ENCODE measurements at places on chromosomes 3 and 15.

GRCh38 chr3:186360779-186361178 is 1.3 kb downstream of the DGKG start:
- DNase-seq, result no peak

DNA sequence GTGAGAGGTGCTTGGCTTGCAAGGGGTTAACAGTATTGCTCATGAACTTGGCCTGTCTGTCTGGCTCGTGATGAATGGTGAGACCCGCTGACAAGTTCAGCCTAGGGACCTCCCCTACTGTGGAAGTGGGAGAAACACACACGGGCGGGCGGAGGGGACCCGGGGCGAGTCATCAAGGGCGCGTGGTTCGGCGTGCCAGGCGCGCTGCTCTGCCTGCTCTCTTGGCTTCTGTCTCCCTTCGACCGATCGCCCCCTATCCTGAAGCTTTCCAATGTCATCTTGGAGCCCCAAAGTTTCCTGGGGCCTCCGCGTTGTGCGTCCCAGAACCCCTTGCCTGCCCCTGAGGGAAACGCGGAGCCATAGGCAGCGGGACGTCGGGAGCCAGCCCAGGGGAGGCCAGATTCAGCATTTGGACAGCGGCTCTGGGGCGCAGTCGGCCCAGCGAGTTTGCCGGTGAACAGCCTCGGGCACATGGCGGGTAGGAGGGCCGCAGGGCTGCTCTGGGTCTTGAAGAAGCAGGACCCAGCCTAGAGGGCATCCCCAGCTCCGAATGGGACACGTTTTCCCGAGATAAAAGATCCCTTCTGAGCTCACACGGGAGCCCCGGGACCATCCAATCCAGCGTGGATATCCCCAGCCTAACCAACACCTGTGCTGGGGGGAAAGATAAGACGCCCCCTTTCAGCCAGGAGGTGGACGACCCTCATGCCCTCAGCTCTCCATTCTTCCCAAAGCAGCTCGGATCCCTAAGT is 27.0 kb upstream of the POLG start:
- DNase-seq, result no peak

GRCh38 chr3:195543500-195544229 is 540 bp upstream of the PPP1R2 start:
- DNase-seq, result no peak

- DNase-seq, result no peak
Observed at GRCh38 chr3:33050071-33050653, 46.8 kb downstream of the GLB1 start.

GRCh38 chr15:68353421-68354135 is 76.0 kb downstream of the FEM1B start:
- no peak for DNase-seq

DNA sequence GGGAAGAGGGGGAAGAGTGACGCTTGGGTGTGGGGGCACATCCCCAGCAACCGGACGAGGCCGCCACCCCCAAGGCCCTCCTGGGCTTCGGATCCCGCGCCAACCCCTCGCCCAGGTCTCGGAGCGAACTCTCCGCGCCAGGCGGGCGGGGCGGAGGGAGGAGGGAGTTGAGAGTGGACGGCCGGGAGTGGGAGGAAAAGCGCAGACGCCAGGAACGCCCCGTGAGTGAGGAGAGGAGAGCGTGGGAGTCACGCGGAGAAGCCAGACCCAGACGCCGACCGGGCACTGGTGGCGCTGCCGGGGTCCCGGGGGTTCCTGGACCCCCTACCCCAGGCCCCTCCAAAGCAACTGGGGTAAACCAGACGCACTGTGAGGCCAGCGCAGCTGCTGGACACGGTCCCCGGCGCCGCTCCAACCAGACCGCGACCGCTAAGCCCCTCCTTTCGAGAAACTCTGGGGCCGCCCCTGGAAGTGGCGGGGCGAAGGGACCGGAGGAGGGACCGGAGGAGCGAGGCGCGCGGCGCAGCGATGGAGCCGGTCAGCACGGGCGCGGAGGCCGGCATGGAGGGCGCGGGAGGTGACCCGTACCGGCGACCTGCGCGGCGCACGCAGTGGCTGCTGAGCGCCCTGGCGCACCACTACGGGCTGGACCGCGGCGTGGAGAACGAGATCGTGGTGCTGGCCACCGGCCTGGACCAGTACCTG is at the start of gene EFCC1:
Gene EFCC1, plus strand, starts transcription at position 204 of the 705 bp plus-strand sequence. Its CDS starts 325 bp downstream, at position 529.
- DNase-seq, result no peak

- no peak for DNase-seq
Observed at GRCh38 chr3:4732925-4733324, 239.8 kb downstream of the ITPR1 start.

DNA sequence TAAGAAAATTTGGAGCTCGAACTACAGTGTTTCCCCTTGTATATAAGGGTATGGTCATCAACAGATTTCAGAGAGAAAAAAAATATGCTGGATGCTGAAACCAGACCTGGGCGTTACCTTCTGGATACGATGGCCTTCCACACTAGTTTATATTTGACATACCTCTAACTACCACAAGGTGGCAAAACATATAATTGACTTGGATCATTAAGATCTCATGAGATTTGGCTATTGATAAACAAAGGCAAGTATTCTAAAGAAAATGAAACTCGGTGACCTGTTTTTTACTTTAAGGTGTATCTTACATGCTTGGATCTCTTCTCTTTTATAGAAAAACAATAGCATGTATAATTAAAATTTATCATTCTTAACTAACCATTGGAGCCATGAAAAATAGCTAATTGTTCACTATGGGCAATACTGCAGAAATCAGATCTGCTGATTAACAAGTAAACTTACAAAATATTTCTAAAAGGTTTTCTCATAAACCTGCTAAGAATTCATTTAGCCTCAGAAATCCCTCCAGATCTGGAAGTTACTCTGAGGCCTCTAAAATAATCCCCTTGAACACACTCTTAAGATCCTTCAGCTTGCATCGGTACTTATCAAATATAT is 300.6 kb upstream of the KCNH8 start:
- no peak for DNase-seq

DNA sequence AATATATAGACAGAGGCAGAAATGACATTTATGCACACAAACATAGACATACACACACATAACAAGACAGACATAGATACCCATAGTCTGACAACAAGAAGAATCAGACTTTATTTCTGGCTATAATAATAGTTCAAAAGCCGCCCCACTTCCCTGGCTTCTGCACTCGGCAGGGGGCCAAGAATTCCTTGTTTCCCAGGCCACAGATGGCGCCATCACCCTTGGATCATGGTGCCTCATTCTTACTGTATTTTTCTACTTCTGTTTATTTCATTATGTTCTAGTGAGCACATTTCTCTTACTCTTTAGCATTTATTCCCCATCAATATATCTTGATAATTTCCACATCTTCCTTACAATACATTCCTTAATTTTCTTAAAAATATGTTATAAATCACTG is 387.5 kb downstream of the NLGN1 start:
- DNase-seq, result no peak

GRCh38 chr3:130081351-130081881 is at the start of gene ALG1L2:
TSS of gene ALG1L2 (plus strand) at chr3:130081831. CDS start at chr3:130082017, 186 bp downstream.
- no peak for DNase-seq

- no peak for DNase-seq
Observed at GRCh38 chr15:39079296-39079847, 501.5 kb upstream of the THBS1 start.

DNA sequence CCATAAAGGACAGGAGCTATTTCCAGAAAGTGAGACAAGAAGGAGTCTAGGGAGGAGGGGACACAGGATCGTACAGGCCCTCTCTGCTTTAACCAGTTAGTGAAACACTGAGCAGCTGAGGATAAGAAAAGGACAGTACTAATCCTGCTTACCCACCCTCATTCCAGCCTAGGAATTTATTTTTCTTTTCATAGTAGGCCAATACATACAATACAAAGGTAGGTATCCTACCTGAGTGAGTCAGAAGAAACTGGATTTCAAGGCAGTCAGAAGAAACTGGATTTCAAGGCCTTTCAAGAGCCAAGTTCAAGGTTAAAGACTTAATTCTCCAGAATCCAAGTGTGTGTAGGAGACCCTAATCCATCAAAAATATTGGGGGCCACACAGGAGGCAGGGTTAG is 65.3 kb downstream of the EOMES start:
- DNase-seq, result no peak

- no peak for DNase-seq
Observed at GRCh38 chr3:134328147-134328591, 46.1 kb downstream of the AMOTL2 start.

GRCh38 chr3:137988152-137988551 is 21.8 kb upstream of the CLDN18 start:
- DNase-seq, result no peak

DNA sequence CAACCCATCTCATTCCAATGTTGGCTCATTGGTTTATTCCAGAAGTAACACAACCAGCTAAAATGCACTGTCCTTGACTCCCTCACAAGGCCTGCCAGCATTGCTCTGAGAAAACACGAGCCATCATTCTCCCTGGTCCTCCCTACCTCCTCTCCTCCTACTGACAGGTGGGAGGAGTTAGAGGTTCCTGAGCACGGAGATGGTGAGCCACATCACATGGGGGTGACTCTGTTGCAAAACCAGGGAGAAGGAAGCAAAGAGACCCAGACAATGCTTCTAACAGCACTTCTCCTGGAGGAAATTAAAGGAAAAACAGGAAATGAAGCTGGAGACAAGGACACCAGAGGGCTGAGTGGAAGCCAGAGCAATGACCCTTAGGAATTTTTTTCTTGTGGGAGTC is 667.4 kb downstream of the NTRK3 start:
- no peak for DNase-seq

- DNase-seq, result no peak
Observed at GRCh38 chr3:184321666-184322065, 7.3 kb downstream of the EIF4G1 start.

DNA sequence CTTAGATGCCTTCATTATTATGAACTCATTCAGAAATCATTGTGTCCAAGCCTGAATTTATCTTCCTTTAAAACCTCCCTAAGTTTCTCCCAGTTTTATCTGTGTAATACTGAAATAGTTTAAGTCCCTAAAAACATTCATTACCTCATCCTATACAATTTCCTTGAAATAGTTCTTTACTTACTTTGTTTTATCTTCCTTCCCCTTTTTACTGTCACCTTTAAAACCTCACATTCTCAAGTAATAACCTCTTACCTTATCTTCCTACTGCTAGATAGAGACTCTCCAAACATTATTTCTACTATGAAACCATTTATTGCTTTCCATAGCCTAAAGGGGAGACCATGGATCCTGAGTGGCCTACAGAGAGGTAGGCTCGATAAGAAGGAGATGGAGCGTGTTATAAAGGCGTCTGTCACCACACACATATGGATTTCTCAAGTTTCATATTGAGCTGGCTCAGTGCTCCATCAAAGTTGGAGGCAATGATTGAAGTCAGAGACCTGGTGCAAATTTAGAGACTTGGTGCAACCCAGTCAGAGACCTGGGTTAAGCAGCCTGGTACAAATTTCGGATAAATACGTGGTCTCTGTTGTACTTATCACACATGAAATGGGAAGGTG is 140.4 kb downstream of the NFKBIZ start:
- no peak for DNase-seq

GRCh38 chr3:97692831-97693230 is 71.7 kb upstream of the ARL6 start:
- no peak for DNase-seq

DNA sequence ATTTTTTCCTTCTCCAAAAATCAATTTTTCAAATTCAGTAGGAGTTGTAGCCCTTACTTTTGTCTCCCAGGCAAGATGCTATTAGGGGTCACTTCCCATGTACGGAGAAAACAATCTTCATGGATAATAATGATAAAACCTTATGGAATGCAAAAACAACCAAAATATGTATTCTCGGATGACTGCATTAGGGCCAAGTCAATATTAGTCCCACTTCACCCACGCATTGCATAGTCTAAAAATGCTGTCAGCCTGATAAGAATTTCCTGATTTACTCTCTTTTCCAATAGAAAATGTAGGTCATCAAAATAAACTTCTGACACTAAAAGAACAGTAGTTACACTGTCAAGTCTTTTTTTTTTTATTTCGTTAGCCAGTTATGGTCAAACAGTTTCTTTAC is 2.7 kb downstream of the VGLL3 start:
- no peak for DNase-seq

Data from stimulated activated CD8-positive, alpha-beta memory T cell treated with anti-CD3 and anti-CD28 coated beads, Interleukin-4, amount 100 ng/mL, for 1 hour (primary cell).